Non-pigmented ciliary epithelial cell (primary cell): ENCODE measurements at places on chromosomes 5 and 9.
A peak's percentile ranks its signal among the peaks of the same experiment; 100 is the strongest.

DNA sequence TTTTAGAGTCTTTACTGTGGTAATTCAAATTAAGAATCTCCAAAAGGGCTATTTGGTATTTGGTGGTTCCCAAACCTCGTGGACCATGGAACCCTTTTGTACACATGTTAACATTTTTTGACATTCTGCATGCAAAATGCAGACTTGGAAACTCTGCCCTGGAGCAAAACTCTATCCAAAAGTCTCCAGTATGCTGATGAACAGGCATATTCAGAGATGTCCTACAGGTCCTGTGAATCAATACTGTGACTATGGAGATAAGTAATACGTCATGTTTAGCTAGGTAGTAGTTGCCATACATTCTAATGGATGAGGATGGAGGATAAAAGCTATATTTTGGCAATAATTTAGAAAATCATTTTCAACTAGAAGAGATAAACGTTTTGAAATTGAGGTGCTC, 218.1 kb downstream of the SMARCA2 start:
- DNase-seq: no peak

- no peak for DNase-seq
Observed at GRCh38 chr9:127020036-127020801, 102.2 kb downstream of the ANGPTL2 start.

- no peak for DNase-seq
Observed at GRCh38 chr9:12212860-12213259, 480.3 kb upstream of the TYRP1 start.

DNA sequence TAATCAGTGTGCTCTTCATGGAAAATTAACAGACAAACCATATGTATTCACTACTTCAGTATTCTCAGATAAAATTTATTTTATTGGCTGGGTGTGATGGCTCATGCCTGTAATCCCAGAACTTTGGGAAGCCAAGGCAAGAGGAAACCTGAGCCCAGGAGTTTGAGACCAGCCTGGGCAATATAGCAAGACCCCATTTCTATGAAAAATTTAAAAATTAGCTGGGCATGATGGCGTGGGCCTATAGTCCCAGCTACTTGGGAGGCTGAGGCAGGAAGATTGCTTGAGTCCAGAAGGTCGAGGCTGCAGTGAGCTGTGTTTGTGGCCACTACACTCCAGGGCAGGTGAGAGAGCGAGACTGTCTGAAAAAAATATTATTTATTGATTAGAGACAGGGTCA, 23.4 kb upstream of the CREBRF start:
- DNase-seq: no peak

GRCh38 chr9:83200531-83200930, 137.6 kb upstream of the RASEF start:
- DNase-seq: no peak

DNA sequence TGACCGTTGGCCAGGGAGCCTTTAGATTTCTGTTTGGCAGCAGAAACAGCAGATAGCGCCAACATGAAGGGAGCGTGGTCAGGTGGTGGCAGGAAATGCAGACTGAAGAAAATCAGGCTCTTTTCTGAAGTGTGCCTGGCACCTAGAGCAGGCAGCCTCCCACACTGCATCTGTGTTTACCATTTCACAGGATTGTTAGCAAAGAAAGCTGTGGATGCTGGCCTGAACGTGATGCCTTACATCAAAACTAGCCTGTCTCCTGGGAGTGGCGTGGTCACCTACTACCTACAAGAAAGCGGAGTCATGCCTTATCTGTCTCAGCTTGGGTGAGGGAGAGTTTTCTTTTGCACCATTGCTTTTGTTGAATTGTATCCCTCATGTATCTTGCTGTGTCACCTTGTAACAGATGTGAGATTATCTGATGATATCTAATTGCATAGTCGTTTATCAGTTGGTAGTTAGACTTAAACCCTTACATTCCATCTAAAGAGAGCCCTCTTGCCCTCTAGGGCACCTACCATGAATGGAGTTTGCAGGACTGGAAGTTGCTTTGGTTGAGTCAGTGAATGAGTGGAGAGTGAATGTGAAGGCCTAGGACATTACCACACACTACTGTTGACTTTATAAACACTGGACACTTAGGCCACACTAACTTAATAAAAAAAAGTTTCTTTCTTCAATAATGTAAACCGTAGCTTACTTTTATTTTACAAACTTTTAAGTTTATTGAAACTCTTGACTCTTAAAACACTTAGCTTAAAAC, 42.8 kb downstream of the ACO1 start:
- DNase-seq: no peak

GRCh38 chr5:96381526-96381925, 51.5 kb downstream of the PCSK1 start:
- DNase-seq: no peak

GRCh38 chr5:151480384-151481293, 33.2 kb downstream of the SLC36A1 start:
- DNase-seq: no peak

DNA sequence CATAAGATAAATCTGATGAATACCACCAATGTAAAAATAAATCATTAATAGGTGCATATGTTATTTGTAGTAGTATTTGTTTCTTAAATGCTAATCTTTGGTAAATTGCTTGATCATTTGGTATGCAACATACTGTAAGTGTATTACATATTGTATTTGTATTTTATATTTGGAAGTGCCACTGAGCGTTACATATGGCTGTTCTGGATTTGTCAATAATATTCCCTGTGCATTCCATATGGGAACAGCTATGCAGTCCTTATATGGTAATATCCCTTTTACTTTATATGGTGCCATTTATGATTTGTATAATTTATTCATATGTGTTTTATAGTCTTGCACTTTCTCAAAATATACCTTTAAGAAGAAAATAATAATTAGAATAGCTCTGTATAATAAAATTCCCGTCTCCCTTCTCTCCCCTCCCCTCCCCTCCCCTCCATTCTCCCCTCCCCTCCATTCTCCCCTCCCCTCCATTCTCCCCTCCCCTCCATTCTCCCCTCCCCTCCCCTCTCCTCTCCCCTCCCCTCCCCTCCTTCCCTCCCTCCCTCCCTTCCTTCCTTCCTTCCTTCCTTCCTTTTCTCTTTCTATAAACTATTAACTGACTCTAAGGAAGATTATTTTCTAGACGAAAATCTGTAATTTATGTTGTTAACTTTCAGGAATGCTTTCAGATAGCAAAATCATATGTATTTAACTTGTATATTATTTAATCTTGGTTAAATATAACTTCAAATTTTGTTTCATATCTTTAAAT, 241.4 kb downstream of the CSNK1G3 start:
- no peak for DNase-seq

DNA sequence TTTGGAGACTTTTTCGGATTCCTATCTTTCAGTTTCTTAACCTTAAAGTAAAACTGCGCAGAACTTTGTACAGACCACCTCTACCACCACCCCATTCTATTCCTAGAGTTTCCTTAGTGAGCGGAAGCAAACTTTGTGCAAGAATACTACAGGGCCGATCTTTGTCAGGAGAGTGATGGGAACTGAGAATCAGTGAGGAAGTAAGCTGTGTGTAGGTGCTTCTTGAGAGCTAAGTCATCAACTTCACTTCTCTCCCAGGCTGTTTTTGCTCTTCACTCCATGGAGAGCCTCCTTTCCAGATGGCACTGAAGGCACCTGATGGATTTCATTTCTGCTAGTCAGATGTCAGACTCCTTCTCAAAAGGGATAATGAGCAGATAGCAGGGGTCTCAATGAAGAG, 127.3 kb downstream of the SPATA31D1 start:
- no peak for DNase-seq

DNA sequence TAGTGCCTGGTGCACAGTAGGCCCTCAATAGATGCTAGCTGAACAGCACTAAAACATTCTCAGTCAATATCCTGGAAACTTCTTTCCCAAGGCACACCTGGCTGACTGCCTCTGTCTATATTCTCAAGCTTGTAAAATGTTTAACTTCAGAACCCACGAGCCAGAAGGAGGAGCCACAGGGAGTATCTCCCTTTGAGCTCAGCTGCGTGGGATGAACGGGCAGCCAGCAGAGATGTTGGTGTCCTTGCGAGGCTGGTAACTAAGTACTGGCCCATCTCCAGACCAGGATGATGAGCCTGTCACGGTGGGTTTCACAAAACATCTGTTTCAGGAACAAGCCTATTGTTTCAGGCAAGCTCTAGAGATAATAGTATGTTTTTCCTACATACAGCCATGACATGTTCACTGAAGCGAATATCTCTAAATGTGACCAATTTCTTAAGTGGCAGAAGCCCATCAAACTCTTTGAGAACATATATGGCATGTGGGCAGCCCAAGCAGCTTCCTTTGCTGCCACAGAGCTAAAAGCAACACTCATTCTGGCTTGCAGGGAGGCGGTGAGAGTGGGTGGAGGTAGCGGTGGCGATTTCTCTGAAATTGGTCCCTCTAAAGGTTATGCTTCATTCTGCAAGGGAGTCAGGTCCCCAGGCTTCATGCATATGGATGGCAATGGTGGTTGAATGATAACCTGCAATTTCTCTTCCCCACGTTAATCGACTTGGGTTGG, 206.2 kb downstream of the TTLL11 start:
- DNase-seq: no peak

DNA sequence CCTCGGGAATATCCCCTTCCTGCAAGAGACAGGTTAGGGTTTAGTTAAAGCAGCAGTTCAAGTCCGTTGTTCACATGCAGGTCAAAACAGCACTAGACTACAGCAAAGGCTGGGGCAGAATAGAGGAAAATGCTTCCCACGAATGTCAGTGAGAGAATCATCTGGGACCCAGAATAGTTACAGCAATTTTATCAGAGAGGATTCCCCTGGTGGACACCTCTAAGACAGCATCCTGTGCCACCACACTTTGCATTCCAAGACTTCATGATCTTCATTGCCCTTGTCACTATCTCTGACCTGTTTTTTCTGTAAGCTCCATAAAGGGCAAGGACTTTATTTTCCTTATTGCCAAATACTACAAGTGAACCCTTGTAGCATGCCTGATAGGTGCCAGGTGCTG, 12.9 kb downstream of the GRXCR2 start:
- DNase-seq: no peak

GRCh38 chr9:93127395-93127911, 6.6 kb downstream of the NINJ1 start:
- DNase-seq: no peak

DNA sequence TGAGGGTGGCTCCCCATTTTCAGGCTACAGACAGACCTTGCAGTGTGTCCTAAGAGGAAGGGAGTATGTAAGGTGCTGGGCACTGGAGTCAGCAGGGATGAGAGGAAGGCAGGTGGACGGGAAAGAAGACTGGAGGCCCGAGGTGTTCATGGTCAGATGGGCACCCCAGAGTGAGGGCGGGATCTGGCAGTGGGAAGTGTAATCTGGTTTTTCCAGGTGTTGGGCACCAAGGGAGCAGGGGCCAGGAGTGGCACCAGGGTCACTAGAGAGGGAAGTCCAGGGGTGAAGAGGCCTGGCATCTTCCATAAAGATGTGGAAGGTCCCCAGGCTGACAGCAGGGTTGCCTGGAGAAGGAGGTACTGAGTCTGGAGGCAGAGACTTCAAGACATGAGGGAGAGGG, 29.7 kb downstream of the PITX1 start:
- DNase-seq: no peak

DNA sequence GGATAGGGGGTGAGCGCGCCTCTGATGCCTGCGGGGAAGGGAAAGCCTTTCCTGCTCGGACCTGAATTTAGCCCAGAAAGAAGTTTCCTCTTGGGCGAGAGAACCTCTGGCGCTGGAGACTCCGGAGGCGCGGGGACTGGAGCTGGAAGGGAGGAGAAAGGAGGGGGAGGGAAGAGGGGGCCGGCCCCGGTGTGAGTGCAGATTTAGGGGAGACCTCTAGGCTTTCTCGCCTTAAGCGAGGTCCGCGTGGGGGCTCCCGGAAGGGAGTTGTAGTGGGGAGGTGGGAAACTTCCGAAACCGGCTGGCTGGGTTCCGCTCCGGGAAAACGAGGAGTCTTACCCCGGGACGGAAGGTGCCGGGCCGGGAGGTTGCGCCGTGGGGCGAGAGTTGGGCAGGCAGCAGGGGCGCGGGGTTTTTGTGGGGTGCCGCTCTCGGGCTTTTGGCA, 1.3 kb downstream of the PCSK5 start:
- DNase-seq: no peak

GRCh38 chr5:132777209-132778069, at the start of gene SEPTIN8:
SEPTIN8 (minus strand) TSS chr5:132777239; CDS start chr5:132777137, 102 bp downstream.
- no peak for DNase-seq

GRCh38 chr5:89036704-89037489, 153.9 kb upstream of the MEF2C start:
- DNase-seq: no peak

GRCh38 chr5:176578391-176578808, 29.3 kb downstream of the CDHR2 start:
- no peak for DNase-seq

DNA sequence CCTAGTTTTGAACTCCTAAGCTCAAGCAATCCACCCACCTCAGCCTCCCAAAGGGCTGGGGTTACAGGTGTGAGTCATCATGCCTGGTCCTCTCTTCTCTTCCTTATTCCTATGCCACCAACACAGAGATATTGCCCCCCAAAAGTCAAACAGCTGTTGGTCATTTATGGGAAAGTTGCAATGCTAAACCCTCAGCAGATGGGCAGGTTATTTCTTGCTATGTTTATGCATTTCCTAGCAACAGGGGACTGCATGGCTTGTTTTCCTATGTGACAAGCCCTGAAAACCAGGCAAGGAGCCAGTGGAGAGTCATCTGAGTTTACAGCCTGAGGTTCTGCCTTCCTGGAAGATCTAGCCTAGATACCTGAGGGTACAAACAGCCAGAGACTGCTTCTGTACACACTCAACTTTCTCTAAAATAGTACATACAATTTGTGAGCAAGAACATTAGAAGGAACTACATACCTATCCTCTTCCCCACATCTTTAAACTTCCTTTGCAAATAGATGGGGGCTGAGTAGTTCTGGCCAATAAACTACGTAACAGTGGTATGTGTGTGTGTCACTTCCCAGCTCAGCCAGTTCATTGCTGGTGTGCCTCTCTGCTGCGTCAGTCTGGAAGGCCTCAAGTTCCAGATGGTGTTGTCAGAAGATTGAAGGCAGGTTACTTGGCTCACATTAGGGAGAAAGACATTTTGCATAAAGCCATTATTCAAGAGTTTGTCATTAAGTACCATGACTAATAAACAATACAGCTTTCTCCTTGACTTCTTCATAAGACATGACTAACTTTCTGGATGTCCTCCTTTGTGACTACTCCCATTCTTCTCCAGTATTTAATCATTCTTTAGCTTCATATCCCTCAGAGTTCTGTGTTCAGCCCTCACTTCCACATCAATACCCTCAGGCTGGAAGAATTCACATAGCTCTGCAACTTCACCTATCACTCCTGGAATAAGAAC, 65.3 kb downstream of the CSNK1A1 start:
- DNase-seq: peak; percentile 98

- DNase-seq: no peak
Observed at GRCh38 chr5:126228934-126229333, 194.3 kb upstream of the GRAMD2B start.

GRCh38 chr5:159337016-159337955, 7.0 kb upstream of the IL12B start:
- DNase-seq: peak; percentile 65
